ENCODE measurements at places on chromosomes 2 and 18.

DNA sequence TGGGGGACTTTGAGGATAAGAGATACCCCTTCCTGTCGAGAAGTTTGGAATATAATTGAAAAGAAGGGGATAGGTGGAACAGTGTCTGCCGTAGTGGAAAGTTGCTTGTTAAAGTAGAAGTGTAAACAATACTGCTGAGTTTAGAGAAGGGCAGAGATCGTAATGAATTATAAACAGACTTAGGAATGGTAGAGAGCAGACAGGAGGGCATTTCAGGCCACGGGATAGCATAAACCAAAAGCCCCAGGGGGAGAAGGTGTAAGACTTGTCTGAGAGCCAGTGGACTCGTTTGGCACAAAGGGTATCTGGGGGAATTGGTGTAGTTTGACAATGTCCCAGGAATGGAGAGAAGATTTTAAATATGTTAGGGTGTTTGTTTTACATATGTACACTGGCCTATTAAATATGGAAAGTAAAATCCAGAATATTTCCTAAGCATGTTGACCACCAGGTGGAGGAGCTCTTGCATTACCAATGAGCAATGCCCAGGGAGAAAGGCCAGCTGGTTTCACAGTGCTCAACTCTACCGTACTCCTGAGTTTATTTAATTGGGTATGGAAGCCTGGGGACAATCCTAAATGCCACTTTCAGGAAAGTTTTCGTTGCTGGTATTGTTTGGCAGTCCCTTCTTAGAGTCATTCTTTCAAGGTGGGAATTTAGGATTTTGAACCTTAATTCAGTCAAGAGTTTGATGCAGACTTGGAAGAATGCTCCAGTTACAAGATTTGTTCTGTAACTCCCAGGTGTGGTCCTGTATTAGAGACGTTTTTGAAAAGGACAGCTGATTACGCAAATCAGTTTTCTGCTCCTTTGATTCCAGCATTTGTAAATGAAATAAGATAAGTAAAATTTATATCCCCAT is 7.5 kb downstream of the COPS8 start:
- DNase-seq: no peak

GRCh38 chr2:37366773-37367172 is 22.3 kb downstream of the QPCT start:
- no peak for DNase-seq

DNA sequence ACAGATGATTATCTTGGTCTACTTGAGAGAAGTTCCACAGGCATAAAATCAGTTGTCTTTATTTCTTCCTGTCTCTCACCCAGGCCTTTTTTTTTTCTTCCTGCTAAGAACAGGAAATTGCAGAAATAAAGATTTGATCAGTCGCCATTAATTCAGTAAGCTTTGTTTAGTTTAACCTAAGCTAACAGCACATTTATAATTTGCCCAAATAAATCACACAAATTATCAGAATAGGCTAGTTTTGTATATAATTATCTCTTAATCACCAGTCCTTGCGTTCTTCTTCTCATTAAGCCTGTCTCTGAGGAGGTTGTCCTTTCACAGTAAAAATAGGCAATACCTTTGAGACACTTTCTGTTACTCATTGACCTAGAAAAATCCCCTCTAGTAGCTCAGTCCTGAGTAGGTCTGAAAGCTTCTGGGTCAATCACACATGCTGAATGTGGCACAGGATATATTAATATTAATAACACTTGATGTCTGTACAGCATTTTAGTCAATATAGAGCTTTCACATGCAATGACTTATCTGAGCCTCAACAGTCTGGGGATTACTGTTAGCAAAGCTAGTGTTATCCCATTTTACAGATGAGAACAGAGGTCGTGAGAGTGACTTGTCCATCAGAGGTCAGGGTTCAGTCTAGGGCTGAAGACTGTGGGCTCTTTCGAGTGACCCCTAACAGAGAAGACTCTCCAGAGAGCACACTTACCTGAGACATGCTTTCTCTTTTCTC is 11.2 kb upstream of the STK17B start:
- DNase-seq: no peak

GRCh38 chr2:24538720-24539119 is 47.7 kb downstream of the NCOA1 start:
- DNase-seq: no peak

- no peak for DNase-seq
These were observed 91.4 kb upstream of the FHL2 start for GRCh38 chr2:105490204-105490603.

GRCh38 chr2:150846691-150847090 is 359.2 kb upstream of the RND3 start:
- DNase-seq: no peak

- DNase-seq: no peak
These were observed 273.7 kb downstream of the TWIST2 start for GRCh38 chr2:239121600-239122012.

DNA sequence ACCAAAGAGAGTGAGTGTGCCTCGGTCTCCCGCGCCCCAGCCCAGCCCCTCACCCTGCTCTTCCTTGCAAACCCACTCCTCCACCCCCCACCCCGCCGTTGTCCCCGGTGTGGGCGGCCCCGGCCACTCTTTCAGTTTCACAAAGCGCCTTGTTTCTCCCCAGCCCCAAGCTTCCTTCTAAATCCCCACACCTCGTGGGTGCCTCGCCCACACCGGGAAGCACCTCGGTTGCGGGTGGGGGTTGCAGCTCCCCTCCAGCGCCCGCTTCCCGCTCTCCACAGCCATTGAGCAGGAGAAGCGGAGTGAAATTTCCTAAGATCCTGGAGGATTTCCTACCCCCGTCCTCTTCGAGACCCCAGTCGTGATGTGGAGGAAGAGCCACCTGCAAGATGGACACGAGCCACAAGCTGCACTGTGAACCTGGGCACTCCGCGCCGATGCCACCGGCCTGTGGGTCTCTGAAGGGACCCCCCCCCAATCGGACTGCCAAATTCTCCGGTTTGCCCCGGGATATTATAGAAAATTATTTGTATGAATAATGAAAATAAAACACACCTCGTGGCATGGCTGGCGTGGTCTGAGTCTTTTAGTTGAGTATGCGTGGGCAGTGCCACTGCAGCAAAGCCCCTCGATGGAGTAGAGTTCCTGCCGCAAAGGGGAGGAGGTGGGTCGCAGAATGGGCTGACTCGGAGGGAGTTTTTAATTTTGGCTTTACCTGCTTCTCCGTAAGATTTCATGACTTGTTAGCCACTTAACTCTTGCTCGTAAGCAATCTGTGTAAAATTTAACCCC is 848 bp downstream of the TMSB10 start:
- peak; percentile 42 for DNase-seq

- DNase-seq: no peak
These were observed 33.6 kb downstream of the ATOH8 start for GRCh38 chr2:85787282-85787980.

DNA sequence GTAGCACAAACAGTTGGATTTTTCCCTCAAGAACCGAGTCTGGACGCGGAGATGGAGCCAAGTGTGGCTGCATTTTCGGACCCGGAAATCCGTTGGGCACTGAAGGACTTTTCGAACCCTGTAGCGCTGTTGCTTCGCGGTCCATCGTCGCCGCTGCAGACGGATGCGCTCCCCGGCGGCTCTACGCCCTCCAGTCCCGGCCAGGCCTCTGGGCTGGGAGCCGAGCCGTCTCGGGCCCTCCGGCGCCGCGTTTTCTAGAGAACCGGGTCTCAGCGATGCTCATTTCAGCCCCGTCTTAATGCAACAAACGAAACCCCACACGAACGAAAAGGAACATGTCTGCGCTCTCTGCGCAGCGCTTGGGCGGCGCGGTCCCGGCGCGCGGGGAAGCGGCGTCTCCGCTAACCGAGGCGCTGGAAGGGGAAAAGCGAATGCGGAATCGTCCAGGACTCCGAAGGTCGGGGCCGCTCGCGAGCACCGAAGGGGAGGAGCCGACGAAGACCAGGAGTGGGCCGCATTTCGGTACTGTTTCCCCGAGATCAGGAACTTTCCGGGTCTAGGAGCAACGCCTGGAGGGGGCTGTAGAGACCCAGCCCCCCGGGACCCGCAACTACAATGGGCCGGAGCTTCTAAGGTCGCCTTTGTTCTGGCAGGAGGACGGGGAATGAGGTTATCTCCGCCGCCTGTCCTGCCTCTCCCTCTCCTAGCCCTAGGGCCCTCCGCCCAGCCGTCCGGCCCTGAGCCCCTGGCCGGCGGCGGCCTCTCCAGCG is 3.2 kb downstream of the EMX1 start:
- DNase-seq: no peak

DNA sequence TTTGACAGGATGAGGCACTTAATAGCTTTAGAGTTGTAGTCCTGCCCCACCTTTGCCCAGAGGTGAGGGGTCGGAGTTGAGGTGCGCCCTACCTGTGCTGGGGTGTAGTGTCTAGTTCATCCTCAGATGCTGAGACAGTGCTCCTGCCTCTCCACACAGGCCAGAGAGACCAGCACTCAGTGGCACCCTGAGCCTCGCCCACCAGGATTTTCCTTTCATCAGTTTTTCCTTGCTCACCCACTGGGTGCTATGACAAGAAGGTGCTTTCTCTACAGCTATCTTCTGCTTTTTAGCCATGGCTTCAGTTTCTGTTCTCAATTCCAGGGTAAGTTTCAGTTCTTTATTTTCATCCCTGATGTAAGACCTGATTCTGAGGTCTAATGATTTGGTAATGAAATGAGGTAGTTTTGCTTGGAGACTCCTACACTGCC is 16.8 kb upstream of the TMEM131 start:
- no peak for DNase-seq

- no peak for DNase-seq
These were observed 172.9 kb upstream of the SIX3 start for GRCh38 chr2:44768438-44769236.

DNA sequence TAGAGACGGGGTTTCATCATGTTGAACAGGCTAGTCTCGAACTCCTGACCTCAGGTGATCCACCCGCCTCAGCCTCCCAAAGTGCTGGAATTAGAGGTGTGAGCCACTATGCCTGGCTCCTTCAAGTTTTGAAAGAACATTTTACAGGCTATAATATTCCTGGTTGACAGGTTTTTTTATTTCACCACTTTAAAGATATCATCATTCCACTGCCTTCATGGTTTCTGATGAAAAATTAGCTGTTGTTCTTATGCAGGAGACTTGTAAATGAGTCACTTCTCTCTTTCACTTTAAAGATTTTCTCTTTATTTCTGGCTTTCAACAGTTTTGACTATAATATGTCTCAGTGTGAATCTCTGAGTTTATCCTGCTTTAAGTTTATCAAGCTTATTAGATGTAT is 7.9 kb upstream of the ARPC2 start:
- no peak for DNase-seq

- DNase-seq: no peak
These were observed 186.3 kb downstream of the EN1 start for GRCh38 chr2:118661179-118661578.

DNA sequence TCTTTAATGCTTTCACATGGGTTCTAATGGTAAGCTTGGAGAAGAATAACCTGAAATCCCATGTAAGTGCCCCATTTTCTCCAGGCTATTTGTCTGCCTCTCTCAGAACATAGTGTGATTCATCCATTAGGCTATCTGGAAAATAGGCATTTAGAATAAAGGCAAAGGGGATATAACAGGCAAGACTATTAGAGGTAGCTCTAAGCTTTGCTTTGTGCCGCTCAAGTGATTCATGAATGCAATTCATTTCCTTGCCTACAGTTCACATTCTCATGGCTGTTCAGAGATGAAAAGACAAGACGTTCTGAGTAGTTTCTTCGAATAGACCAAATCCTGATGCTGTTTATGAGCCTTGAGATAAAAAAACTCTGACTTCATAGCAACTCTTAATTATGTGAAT is 101.7 kb downstream of the ANKRD44 start:
- no peak for DNase-seq

DNA sequence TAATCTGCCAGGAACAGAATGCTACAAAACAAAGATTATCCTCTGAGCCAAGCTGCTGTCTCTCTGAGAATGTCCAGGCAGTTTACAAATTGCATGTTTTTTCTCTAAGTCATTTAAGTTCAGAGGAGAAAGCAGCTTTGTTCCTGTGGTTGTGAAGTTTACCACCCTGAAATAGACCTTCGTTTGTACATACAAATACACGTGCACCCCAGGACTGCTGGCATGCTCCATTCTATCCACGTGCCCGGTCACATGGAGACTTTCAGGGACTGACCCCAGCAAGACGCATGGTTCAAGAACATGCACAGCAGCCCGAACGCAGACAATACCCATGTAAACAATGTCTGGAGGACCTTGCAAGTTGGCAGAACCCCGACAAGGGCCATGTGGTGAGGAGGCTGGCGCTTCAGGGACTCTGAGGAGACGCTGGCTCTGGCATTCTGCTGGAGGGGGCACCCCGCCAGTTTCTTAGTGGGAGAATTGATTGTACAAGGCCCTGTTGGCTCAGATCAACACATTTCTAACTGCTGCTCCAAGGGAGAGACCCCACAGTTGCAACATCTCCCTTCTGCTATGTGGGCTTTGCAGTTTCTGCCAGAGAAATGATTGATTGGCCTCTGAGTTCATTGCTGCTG is 33.3 kb downstream of the FAM178B start:
- no peak for DNase-seq

DNA sequence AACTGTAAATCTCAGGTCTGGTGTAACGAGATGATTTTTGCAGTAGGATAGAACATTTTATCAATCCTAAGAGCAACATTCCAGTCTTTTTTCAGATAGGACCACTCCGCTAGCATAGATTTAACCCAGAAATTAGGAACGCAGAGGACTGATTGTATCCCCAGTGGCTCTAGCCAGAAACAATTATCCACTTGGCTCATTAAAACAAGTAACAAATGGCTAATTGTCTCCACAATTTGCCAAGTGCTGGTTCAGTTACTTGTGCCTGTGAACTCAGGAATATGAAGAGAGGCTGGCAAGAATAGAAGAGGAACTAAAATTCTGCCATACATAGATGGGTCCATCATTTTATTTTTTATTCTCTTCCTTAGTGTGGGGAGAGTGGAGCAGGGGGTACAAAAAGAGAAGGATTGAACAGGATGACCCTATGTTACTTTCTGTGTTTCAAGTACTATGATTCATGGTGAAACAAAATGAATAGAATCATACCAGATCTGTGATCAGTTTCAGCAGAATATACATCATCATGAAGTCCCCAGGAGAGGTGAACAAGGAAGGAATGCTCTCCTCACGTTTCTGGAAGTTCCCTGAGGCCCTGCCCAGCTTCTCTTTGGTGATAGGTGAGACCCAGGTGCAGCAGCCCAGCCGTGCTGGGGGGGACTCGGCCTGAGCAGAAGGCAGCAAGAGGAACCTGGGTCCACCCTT is 121.6 kb downstream of the ARL4C start:
- no peak for DNase-seq

DNA sequence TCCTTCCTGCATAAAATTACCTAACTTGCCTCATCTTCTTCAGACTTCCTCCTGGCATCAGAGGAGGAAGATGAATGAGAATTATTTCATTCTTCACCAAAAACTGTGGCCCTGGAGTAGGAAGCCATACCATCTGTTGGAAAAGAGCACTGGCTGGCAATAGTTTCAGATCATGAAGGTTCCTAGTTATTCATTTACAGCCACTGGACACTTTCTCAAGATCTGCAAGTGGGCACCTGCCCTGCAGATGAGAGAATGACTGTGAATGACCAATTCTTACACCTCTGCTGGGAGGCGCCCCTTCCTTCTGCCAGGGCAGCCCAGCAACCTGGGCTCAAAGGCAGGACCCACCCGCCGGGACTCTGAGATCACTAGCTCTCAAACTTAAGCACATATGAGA is 13.0 kb downstream of the DIPK1C start:
- no peak for DNase-seq

GRCh38 chr2:234341306-234341985 is 155.4 kb downstream of the ARL4C start:
- no peak for DNase-seq

- DNase-seq: no peak
These were observed 100.6 kb downstream of the HDAC4 start for GRCh38 chr2:239300242-239300641.

- no peak for DNase-seq
These were observed 92.8 kb upstream of the BARD1 start for GRCh38 chr2:214902286-214902685.

Data from activated gamma-delta T cell treated with anti-CD3 and anti-CD28 coated beads, Interleukin-2, amount 50 U/mL, for 16 hours (primary cell).